ENCODE measurements at places on chromosomes 6 and 20. TPM values are rescaled to one million over a fixed set of nuclear protein-coding genes. Genes with fewer than 3 reads are reported as not detected.
A peak's percentile ranks its signal among the peaks of the same experiment; 100 is the strongest.

GRCh38 chr20:43947316-43947710, 32.7 kb downstream of the TOX2 start:
- H3K36me3 ChIP-seq = no peaks in the 10 kb centered on the region
- H3K27ac ChIP-seq = no peak overlapping the region
- H3K4me3 ChIP-seq = no peak overlapping the region
- DNase-seq = no peak

- H3K4me1 ChIP-seq = no peaks in the 10 kb centered on the region
- H3K27ac ChIP-seq = no peak overlapping the region
- H3K27me3 ChIP-seq = no peaks in the 10 kb centered on the region
- no peak overlapping the region for H3K4me3 ChIP-seq
- H3K36me3 ChIP-seq = no peaks in the 10 kb centered on the region
Measured at GRCh38 chr6:167058261-167058660, 59.1 kb downstream of the CEP43 start.

DNA sequence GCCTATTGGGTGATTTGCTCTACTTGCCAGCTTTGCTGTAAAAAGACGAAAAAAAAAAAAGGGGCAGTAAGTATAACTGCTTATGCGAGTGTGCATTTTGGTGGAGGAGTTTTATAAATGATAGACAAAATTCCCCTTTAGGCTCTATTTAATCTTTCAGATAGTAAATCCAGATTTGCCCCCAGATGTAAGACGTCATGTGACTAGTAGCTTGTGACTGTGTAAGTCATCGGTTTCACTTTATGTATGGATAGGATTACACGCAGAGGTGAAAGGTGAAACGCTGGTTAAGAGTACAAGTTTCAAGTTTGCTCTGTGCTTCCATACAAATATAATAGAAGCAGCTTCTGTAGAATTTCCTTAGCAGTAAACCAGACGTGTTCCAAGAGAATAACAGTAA, 7.9 kb downstream of the RAB32 start:
- DNase-seq = peak; percentile 33
- H3K27ac ChIP-seq = no peak overlapping the region
- H3K4me3 ChIP-seq = no peak overlapping the region
- no peaks in the 10 kb centered on the region for H3K4me1 ChIP-seq
- no peaks in the 10 kb centered on the region for H3K27me3 ChIP-seq
- H3K36me3 ChIP-seq = no peaks in the 10 kb centered on the region

DNA sequence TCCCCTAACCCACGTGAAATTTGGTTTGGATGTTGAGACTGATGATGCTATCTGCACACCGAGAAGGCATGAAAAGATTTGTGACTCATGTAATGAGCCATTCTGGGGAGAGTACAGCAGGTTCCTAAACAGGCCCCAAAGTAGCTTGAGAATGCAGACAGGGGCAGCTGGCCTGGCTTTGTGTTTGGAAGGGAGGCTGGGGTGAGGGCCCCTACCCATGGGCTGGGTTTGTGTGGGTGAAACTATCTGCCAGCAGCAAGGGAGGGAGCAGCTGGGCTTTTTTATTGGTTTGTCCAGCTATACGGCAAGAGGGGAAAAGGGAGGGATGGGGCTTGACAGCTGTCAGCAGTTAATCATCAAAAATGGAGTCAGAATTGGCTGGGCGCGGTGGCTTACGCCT, 87.0 kb upstream of the RNF24 start:
- H3K4me1 ChIP-seq = no peaks in the 10 kb centered on the region
- DNase-seq = no peak
- no peaks in the 10 kb centered on the region for H3K36me3 ChIP-seq
- no peak overlapping the region for H3K27ac ChIP-seq
- no peaks in the 10 kb centered on the region for H3K27me3 ChIP-seq
- H3K4me3 ChIP-seq = no peak overlapping the region

- no peaks in the 10 kb centered on the region for H3K27me3 ChIP-seq
- H3K36me3 ChIP-seq = peaks cover 43% of the 10 kb centered on the region
- no peak overlapping the region for H3K27ac ChIP-seq
Measured at GRCh38 chr20:41126719-41127118, 10.6 kb upstream of the PLCG1 start.

- no peaks in the 10 kb centered on the region for H3K27me3 ChIP-seq
- H3K27ac ChIP-seq = no peak overlapping the region
- H3K4me3 ChIP-seq = no peak overlapping the region
Measured at GRCh38 chr6:37016995-37017394, 11.5 kb downstream of the FGD2 start.

GRCh38 chr6:91523511-91523910, 936.6 kb upstream of the MAP3K7 start:
- H3K4me1 ChIP-seq = no peaks in the 10 kb centered on the region
- H3K27ac ChIP-seq = no peak overlapping the region
- H3K27me3 ChIP-seq = no peaks in the 10 kb centered on the region

DNA sequence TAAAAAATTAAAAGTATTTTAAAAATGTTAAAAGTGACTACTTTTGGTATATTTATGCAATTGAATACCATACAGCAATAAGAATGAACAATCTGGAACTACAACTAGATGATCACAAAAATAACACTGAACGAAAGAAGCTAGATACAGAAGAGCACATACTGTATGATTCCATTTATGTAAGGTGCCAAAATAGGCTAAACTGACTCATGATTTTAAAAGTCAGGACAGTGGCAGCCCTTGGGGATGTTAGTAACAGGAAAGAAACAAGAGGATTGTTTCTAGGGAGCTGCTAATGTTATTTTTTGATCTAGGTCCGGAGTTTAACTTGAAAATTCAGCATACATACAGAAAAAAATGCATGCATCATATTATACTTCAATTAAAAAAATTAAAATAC, 42.3 kb downstream of the KIF13A start:
- H3K4me1 ChIP-seq = no peaks in the 10 kb centered on the region
- DNase-seq = no peak
- no peaks in the 10 kb centered on the region for H3K36me3 ChIP-seq

DNA sequence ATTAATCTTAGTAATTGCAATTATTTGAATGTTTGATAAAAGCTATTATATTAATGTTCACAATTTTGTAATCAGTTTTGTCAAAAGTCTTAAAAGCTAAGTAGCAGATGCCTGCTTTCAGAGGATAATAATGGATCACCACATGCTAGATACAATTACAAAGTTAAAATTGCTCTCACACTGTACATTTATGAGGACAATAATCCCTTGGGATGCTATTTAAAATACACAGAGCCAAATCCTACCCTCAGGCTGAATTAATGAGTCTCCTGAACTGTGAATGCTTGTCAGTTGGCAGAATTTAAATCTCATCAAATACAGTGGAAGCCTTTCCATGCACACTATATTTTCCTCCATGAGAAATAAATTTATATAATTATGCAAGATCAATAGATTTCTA, 153.3 kb upstream of the SYNCRIP start:
- no peaks in the 10 kb centered on the region for H3K36me3 ChIP-seq
- H3K4me3 ChIP-seq = no peak overlapping the region
- no peaks in the 10 kb centered on the region for H3K4me1 ChIP-seq
- no peak for DNase-seq
- H3K27ac ChIP-seq = no peak overlapping the region

GRCh38 chr6:70270287-70271005, 32.4 kb downstream of the COL9A1 start:
- DNase-seq = no peak
- H3K4me1 ChIP-seq = no peaks in the 10 kb centered on the region
- no peaks in the 10 kb centered on the region for H3K36me3 ChIP-seq
- H3K27ac ChIP-seq = no peak overlapping the region

GRCh38 chr6:148455674-148456558, 113.3 kb downstream of the SASH1 start:
- H3K4me1 ChIP-seq = no peaks in the 10 kb centered on the region
- H3K36me3 ChIP-seq = no peaks in the 10 kb centered on the region
- H3K27me3 ChIP-seq = peaks cover 28% of the 10 kb centered on the region
- no peak for DNase-seq
- no peak overlapping the region for H3K27ac ChIP-seq

GRCh38 chr6:12490904-12491571, 200.9 kb downstream of the EDN1 start:
- no peak overlapping the region for H3K27ac ChIP-seq
- no peaks in the 10 kb centered on the region for H3K27me3 ChIP-seq
- H3K36me3 ChIP-seq = no peaks in the 10 kb centered on the region

DNA sequence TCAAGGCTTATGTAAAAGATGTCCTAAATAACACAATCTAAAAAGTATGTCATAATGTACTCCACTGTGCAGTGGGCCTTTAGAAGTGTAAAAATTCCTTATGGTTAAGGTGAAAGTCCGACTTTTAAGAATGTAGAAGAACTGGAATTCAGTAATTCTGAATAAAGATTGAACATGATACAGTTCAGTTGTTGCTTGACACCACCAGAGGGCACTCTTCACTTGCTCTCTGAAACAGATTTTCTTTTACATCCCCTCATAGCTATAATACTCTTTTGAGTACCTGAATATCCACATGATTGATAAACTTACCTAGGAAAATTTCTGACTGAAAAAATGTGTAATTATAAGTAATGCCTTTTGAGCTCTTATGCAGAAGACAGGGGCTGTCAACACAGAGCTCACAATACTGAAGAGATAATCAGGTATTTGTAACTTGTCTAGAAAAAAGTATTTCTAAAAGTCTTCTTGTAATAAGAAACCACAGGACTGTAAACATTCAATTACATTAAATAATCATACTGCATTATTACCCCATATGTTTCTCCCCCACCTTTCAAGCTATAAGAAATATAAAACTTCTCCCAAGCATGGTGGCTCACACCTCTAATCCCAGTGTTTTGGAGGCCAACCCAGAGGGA, 92.1 kb downstream of the POPDC3 start:
- peak; percentile 48 for DNase-seq
- H3K36me3 ChIP-seq = no peaks in the 10 kb centered on the region
- H3K4me3 ChIP-seq = no peak overlapping the region
- H3K27me3 ChIP-seq = no peaks in the 10 kb centered on the region
- H3K4me1 ChIP-seq = no peaks in the 10 kb centered on the region
- no peak overlapping the region for H3K27ac ChIP-seq

- no peaks in the 10 kb centered on the region for H3K36me3 ChIP-seq
- H3K4me3 ChIP-seq = no peak overlapping the region
- no peaks in the 10 kb centered on the region for H3K4me1 ChIP-seq
- no peak for DNase-seq
- H3K27me3 ChIP-seq = no peaks in the 10 kb centered on the region
- no peak overlapping the region for H3K27ac ChIP-seq
Measured at GRCh38 chr6:127963495-127963894, 62.6 kb upstream of the THEMIS start.

The TCP1 gene
- total RNA-seq = 658 TPM

The LAMP5 gene
- not detected for total RNA-seq

The ADNP gene
- 52.2 TPM for total RNA-seq

The CCR6 gene
- total RNA-seq = not detected

The SNAI1 gene
- total RNA-seq = 13.4 TPM

The CTCFL gene
- total RNA-seq = 122 TPM

The DOK5 gene
- total RNA-seq = not detected
